ENCODE measurements at places on chromosomes 12 and 14. TPM values are rescaled to one million over a fixed set of nuclear protein-coding genes. Genes with fewer than 3 reads are reported as not detected.
A peak's percentile ranks its signal among the peaks of the same experiment; 100 is the strongest.

The CHST11 gene
- total RNA-seq = 4.7 TPM

The KLHDC1 gene
- total RNA-seq = 7.4 TPM

DNA sequence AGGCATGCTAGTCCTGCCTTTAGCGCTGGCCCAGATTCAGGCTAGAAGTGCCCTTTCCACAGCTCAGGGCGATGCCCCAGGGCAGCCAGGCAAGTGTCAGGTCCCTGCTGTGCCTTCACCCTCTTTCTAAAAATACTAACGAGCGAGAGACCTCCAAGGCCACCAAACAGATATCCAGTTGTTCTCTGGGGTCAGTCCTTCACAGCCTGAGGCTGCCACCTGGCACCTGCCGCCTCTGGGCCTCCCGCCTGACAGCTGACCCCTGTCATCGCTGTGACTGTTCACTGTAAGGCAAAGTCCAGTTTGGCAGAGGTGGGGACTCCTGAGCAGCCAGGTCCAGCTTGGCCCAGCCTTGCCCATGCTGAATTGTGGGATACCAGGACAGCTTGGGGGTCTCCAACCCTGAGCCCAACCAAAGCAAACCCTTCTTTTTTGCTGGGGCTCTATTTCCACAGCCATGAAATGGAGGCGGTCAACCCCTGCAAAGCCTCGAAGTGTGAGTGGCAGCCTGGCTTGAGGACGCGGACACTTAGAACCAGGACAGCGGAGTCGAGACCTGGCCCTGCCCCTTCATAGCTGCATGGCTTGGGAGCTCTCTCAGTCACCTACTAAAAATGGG is 79.9 kb downstream of the NINJ2 start:
- peak; percentile 67 for DNase-seq

DNA sequence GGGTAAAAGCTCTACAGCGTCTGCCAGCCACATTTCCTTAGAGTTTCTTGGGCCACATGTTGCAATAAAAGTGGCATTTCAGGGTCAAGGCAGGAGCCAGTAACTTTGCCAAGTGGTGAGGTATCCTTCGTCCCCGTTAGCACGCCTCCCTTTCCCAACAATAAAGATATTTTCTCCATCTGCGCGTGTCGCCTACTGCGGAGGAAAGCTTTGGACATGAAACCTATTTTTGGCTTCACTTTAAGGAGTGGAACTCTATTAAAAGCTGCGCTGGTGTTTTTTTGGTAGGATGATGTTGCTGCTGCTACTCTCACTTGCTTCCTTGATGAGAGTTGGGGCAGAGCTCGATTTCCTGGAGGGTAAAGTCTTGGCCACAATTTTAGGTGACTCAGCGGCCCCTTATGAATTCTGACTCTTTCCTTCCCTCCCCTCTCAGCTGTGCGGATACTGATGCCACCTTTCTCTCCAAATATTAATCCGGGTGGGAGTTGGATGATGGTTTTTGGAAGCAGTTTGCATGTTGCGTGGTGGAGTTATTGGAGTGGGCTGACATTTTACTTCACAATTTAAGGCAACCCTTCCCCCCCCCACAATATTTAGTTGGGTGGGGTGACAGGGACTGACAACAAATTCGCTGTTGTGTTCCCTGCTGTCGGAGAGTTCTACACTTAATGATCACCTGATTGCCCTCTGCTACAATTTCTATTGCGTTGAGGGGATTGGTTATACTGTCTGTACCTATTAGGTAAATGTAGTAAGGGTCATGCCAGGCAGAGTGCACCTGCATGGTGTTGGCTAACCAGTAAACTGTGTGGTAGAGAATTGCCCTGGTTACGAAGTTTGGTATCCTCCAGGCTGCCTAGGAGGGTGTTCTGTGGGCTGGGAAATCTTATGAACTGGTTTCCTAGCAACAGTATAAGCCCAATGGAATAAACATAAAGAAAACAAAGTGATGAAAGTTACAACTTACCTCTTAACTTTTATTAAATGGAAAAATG is 1.1 kb downstream of the CCDC91 start:
- DNase-seq = peak; percentile 9

GRCh38 chr14:82328442-82328841 is 794.8 kb upstream of the SEL1L start:
- no peak for DNase-seq

GRCh38 chr12:126685636-126686035 is 1581.3 kb upstream of the TMEM132C start:
- no peak for DNase-seq
